ENCODE measurements at places on chromosomes 6 and 20. TPM values are rescaled to one million over a fixed set of nuclear protein-coding genes. Genes with fewer than 3 reads are reported as not detected.

DNA sequence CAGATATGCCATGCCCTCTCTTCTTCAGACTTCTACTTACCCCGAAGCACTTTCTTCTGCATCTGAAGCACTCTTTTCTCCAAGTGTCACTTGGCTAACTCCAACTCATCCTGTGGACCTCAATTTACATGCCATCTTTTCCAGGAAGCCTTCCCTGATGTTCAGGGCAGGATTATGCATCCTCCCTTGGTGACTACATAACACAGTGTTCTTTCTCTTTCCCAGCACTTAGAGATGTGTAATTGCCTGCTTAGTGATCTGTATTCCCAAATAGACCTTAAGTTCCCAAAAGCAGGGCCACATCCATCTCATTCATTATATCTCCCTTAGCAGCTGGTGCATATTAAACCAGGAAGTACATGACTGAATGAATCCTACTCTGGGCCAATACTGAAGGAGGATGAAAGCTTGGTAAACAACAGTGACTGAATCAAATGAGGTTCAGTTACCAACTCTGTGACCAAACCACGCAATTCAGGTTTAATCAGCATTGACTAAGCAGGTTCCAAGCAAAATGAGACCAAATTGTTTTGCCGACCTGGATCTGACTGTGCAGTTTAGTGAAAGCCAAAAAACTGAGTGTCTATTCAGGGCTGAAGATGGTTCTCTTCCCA lies 121.4 kb upstream of the TCF21 start:
- peak; percentile 54 for DNase-seq

DNA sequence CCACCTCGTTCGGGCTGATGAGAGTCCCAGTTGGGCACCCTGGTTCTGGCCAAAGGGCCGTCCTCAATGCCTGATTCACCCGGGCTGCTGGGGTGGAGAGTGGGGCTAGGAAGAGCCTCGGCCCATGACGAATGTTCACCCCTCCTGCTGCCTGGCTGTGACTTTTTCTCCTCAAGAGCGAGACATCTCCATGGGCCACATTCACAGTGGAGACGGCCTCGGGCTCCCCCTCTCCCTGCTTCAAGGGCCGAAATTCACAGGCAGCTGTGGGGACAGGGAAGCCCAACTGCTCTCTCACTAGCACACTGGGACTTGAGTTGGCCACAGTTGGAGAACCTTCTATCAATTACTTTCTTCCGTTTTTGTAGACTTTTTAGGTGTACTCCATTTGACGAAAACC lies 138.0 kb downstream of the SYNDIG1 start:
- no peak for DNase-seq

DNA sequence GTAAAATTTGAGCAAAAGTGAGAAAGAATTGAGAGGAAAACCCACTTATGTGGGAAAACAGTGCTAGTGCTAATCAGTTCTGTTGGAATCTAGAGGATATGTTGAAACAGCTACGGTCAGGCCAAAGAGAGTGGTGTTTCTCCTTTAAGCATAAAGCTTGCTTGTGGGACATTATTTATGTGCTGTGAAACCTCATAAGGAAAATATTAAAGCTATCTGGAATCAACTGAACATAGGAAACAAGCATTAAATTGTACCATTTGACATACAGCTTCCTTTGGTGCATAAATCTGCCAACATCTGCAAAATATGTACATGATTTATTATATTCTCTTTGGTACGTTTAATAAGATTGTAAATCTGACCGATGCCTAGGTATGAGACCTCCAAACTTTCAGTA lies 182.5 kb upstream of the PDE10A start:
- DNase-seq = no peak

The SSTR4 gene
- not detected for total RNA-seq

The ADGRF5 gene
- not detected for total RNA-seq
